ENCODE measurements at places on chromosomes 1 and 21.

DNA sequence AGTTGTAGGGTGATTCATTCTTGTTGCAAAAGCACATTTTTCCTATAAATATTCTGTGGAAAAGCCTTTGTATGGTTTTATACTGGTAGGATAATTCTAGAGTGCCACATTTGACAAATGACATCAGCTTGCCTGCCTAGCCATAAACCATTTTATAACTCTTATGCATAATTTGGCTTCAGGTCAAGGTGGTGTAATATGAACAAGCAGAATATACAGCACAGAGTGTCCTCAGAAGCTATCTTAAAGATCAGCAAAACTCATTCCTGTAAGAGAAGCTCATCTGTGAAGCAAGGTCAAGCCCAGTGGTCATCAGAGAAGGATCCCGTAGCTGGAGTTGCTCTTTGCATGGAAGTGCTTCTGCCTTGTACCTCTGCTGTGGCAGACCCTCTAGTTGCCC lies 24.0 kb upstream of the C1orf21 start:
- no peak for DNase-seq

- no peak for DNase-seq
Observed at GRCh38 chr21:45417256-45417950, 12.4 kb downstream of the COL18A1 start.

GRCh38 chr1:54475946-54476516 lies 69.8 kb upstream of the SSBP3 start:
- no peak for DNase-seq

DNA sequence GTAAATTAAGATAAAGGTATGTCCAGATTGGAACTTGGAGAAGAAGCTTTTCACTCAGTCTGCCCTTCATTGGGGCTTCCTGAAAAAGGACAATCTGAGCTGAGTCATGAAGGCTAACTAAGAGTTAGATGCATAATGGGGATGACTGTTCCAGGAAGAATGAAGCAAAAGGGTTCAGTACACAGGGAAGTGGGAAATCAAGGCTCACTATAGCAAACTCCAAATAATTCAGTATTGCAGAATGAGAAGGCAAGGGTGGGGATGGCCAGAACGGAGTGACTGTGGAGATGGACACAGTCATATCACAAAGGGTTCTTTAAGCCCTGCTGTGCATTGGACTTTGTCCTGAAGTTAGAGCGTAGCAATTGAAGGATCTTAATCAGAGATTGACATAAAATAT lies 158.3 kb downstream of the FGGY start:
- DNase-seq, result no peak

GRCh38 chr1:58824753-58825389 lies 41.0 kb upstream of the JUN start:
- DNase-seq, result no peak

DNA sequence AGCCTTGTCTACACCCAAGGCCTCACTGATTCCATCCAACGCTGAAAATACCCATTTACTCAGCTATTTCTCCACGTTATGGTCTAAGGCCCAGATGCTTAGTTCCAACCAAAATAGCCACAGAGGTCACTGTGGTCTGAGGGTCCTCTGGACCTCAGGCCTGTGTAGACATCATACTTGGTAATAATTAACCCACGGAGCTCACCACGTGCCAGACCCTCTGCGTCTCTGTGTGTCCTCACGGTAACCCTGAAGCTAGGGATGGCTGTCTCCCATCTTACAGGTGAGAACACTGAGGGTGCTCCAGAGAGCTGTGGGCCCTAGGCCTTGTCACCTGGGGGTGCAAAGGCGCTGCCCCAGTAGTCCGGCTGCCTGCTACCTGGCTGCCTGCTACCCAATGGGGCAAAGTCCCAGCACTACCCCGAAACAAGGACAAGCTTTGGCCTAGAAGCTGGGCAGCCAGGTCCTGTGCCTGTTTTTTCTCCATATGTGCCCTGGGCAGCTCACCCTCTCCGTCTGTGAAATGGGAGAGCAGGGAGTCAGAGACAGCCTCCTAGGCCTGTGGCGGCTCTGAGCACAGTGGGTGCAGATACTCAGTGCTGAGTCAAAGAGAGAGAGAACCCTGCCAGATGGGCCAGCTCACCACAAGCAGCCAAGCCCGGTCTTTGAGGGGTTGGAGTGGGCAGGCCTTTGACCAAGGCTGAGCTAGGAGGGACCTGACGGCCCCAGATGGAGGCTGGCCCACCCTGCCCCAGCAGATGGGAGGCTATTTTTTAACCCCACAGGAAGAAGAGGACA lies 17.0 kb upstream of the RUNX3 start:
- DNase-seq, result peak; percentile 86

DNA sequence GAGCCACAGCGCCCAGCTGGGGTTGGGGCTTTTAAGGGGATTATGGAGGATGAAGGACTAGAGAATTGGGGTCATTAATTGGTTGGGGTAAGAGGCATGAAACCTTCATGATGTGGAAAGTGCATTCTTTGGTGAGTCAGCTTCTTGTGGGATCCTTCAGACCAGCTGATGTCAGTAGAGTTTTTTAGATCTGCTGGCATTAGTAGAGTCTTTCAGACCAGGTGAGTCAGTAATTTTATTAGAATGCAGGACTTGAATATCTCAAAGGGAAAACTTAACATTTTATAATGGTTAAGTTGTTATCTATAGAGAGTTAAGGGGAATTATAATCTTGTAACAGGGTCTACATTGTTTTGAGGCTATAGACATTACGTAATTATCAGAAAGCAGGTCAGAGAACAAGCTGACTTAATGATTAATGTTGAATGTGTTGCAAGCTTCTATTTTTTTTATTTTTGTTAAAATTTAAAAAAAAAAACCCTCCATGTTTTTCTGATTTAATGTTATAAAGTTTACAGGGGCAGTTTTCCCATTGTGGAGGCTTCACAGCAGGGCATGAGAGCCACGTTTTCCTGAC lies 160.9 kb upstream of the FMN2 start:
- DNase-seq, result no peak

DNA sequence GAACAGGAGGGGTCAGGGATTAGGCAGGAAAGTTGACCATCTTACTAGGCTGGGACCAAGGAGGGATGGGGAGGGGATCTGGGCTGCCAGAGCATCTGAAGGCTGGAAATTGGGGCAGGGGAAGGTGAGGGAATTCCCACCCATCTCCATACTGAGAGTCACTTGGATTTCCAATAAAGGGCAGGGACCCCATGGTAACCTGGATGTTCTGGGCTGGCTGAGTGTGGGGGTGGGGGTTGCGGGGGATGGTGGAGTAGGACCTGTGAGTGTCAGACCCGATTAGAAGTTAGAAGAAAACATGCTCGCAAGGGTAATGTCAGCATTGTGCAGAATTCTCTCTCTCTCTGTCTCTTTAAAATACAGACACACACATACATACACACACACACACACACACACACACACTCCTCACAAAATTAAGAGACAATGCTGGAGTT lies 40.0 kb upstream of the EPS15 start:
- no peak for DNase-seq

GRCh38 chr1:156097499-156098178 lies 15.4 kb upstream of the MEX3A start:
- no peak for DNase-seq

DNA sequence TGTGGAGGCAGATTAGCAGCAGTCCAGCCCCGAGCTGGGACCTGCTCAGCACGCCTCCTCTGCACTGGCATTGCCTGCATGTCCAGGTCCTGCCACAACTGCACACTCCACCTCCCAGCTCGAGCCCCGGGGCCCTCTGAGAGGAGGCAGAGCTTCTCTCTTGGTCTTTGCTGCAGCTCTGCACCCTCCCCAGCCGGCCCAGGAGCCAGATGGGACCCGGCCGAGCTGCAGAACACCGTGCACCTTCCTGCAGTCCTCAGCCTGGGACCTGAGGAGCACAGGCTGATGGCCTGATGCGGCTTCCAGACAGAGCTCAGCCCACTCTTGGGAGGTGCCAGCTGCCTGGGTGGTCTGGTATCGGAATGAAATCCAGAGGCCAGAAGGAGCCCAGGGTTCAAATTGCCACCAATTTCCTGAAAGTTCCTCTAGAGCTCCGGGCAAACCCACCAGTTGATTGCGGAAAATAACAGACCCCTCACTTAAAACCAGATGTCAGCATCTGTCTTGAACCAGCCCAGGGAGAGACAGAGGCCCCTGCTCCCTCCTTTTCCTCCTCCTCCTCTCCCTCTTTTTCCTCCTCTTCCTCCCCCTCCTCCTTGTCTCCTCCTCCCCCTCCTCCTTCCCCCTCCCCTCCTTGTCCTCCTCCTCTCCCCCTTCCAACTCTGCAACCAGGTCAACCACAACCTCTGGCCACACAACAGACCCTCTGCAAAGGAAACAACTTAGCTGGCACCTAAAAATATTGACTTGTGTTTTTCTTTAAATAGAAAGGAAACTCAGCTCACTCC lies 10.6 kb upstream of the SPSB1 start:
- no peak for DNase-seq

DNA sequence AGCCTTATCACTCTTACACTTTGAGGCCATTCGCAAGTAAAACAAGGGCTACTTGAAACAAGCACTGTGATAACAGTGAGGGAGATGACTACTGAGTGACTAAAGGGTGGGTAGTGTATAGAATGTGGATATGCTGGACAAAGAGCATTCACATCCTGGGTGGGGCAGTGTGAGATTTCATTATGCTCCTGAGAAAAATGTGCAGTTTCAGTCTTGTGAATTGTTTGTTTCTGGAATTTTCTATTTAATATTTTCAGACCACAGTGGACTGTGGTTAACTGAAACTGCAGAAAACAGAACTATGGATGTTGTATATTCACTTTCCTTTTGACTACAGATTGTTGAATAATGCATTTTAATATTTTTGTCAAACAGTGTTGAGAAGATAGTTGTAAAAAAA lies 25.1 kb upstream of the B3GALT2 start:
- DNase-seq, result peak; percentile 5

GRCh38 chr1:3403388-3404231 lies 50.9 kb upstream of the ARHGEF16 start:
- DNase-seq, result no peak

- DNase-seq, result no peak
Observed at GRCh38 chr1:205111354-205111753, 10.4 kb downstream of the RBBP5 start.

GRCh38 chr1:201724039-201724765 lies 104.8 kb upstream of the IPO9 start:
- no peak for DNase-seq

- DNase-seq, result no peak
Observed at GRCh38 chr1:232613752-232614381, 16.1 kb downstream of the SIPA1L2 start.

DNA sequence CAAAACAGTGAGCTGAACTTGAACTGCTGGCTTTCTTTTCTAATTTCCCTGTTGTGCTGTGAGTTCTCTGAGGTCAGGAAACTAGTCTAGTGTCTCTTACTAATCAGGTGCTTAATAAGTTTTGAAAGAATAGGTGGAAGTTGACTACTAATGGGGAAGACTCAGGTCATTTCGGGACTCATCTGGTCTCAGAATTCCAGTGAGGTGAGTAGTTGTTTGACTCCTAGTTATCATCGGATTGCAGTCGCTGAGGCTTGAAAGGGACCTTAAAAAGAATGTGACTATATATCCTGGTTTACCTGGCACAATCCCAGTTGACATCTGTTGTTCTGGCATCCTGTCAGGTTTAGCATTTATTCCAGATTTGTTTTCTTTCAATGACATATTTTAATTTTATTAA lies 81.4 kb upstream of the SPAG17 start:
- DNase-seq, result no peak

All from GM20000 (cell line).